ENCODE measurements at places on chromosomes 4 and X.

GRCh38 chrX:16076834-16077233 lies 46.5 kb upstream of the GRPR start:
- no peak for DNase-seq

DNA sequence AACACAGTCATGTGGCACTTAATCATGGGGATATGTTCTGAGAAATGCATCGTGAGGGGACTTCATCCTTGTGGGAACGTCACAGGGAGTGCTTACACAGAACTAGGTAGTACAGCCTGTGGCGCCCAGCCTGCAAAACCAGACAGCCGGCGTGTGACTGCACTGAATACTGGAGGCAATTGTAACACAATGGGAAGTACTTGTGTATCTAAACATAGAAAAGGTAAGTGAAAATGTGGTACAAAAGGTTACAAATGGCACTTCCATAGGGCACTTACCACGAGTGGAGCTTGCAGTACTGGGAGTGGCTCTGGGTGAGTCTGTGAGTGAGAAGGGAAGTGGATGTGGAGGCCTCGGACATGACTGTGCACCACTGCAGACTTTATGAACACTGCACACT lies 5.2 kb downstream of the TLR3 start:
- DNase-seq: no peak

DNA sequence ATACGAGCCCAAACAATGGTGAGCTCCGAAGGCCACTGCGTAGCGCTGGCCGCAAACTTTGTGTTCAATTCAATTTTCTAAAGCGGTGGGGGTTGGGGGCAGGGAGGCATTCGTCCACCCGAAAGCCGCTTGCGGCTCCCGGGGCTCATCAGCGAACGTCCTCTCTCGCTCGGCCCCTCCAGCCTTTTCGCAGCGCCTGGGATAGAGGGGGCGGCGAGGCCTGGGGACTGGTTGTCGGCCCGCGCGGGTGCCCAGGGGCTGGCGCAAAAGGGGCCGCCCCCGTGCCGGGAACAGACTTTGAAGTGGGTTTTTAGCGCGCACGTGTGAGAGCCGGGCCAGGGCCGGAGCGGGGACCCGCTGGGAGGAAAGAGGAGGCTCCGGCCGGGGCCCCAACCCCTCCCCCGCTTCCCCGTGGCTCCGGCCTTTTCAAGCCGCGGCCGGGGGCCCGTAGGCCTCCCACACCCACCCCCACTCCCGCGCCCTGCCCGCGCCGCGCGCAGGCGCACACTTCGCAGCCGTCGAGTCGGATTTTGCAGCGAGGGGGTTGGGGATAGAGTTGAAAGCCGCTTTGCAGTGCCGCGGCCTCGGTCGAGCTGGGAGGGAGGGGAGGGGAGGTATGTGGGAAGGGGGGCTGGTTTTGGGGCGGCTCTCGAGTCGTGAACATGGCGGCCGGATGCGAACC lies 8.3 kb downstream of the ZIC3 start:
- no peak for DNase-seq

GRCh38 chrX:153533091-153533490 lies 15.6 kb downstream of the ATP2B3 start:
- no peak for DNase-seq

- no peak for DNase-seq
Measured at GRCh38 chr4:181431006-181431405, 812.2 kb upstream of the TENM3 start.

GRCh38 chrX:103585411-103586313 lies at the start of gene TCEAL4:
Gene TCEAL4 (plus strand): TSS chrX:103585515. CDS start chrX:103586676, 1,161 bp downstream.
- peak; percentile 51 for DNase-seq

DNA sequence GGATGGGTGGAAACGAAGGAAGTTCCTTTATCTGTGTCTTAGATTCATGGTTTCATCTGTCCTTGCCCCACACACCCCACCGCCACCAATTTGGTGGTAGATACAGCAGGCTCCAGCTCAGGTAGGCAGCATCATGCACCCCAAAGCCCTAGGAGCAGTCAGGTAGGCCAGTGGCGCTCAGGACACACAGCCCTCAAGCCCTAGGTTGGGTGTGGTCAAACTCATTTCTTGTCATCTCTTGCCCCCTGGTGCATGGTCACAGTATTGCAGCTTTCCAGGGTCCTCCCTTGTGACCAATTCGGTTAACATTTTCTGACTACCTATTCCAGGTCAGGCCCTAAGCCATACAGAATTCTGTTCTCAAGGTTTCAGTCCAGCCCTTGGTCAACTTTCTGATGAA lies 14.5 kb upstream of the PRRG3 start:
- peak; percentile 15 for DNase-seq

GRCh38 chr4:121016611-121017010 lies 55.7 kb downstream of the NDNF start:
- no peak for DNase-seq

- DNase-seq: no peak
Measured at GRCh38 chrX:85024044-85024443, 20.4 kb downstream of the APOOL start.

- no peak for DNase-seq
Measured at GRCh38 chrX:107729558-107730297, 45.9 kb downstream of the TSC22D3 start.

DNA sequence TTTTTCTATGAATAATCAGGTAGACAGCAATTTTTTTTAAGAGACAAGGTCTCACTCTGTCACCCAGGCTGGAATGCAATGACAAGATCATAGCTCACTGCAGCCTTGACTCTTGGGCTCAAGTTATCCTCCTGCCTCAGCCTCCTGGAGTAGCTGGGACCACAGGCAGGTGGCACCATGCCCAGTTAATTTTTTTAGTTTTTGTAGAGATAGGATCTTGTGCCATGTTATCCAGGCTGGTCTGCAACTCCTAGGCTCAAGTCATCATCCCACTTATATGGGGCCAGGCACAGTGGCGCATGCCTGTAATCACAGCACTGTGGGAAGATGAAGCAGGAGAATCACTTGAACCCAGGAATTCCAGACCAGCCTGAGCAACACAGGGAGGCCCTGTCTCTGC lies 26.8 kb downstream of the AFAP1 start:
- no peak for DNase-seq

All from GM06990 (cell line).